ENCODE measurements at places on chromosomes 5 and 9. TPM values are rescaled to one million over a fixed set of nuclear protein-coding genes. Genes with fewer than 3 reads are reported as not detected.

Gene FCN2
- total RNA-seq = not detected

GRCh38 chr9:1238407-1238806, 188.2 kb downstream of the DMRT2 start:
- no peak for DNase-seq

GRCh38 chr9:71285191-71285656, 163.8 kb upstream of the TRPM3 start:
- DNase-seq = no peak

- DNase-seq = no peak
Observed at GRCh38 chr9:99054581-99054980, 50.3 kb upstream of the TGFBR1 start.

- no peak for DNase-seq
Observed at GRCh38 chr5:9207817-9208418, 338.0 kb downstream of the SEMA5A start.

DNA sequence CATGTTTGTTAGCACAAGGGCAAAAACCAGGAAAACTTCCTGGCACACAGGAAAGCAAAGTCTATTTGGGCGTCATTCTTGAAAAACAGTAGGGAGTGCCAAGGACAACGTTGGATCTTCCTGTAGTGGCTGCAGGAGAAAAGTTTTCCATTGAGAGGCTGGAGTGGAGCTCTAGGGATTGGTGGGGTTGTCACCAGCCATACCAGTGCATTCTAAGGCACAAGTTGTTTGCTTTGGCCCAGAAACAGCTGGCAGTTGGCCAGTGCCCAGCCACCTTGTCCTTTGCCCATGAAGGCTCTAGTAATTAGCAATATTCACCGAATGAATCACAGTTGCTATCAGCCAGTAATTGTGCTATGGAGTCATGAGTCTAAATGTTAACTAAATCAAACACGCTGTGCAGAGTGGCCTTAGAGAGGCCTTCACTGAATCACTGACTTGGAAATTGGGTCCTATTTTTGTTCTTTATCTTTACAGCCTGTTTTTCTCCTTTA, 26.4 kb downstream of the TNFSF15 start:
- peak; percentile 68 for DNase-seq
